ENCODE measurements at places on chromosomes 13 and 19.

DNA sequence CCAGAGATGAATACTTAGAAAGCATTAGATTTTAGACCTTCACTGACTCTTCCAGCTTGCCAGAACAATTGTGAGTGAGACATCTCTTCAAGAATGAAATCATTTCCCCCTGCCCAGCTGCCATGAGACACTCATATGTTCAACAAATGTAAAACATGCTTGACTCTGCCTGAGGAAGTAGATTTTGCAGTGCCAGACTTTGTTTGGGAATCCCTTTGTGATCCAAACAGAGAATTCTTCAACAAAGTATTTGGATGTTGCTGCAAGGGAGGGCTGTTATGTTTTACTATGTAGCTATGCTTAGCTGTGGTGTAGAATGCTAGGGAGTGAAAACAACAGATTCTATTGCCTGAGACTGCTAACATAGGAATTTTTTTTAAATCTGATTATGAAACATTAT, 416.4 kb downstream of the DCT start:
- no peak for DNase-seq

DNA sequence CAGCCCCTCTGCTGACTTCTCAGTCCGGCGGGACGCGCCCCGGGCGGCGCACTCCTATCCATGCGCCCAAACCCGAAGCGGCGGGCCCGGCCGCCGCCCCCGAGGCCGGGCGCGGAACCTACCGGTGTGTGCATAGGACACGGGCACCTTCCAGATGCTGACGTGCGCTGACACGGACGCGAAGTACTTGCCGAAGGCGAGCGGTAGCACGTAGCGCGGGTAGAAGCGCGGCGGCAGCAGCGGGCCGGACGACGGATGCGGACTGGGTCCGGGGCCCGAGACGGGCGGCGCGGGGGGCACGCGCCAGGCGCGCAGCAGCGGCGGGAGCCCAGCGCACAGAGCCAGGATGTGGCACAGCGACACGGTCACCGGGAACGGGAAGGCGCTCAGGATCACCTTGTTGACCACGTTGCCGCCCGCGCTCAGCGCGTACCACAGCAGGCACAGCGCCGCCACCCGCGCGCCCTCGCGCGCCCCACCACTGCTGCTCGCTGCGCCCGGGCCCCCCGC, 338 bp downstream of the SLC35E1 start:
- no peak for DNase-seq

DNA sequence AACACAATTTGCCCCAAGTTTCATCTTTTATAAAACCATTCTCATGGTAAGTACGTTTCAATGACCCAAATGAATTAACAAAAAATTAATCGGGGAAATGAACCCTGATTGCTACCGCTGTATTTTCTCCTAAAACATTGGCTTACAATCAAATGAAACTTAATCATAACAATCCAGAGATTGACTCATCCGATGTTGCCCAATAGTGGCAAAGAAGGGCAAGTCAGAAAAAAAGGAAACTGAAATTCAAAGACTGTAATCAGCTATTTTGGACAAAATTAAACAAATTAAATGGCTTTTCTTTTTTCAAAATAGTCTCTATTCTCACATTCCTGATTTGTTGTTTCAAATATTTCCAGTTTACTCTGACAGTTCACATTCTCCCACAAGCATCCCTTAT, 3.9 kb upstream of the ACOD1 start:
- no peak for DNase-seq

DNA sequence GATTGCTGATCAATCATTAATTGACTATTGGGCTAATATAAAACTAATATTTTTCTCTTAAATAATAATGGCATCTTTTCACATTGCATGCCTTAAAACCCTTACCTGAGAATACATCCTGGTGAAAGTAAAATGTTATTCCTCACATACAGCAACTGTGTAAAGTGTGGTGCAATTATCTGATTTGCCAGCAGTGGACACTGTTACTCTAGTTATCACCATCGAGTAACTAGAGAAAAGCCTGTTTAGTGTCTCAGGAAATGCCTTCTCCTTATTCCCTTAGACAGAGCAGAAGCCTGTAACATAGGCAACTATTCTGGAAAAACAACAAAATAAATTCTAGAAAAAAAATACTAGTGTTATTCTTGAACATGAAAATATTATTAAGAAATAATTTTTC, 459.8 kb downstream of the FGF14 start:
- DNase-seq, result no peak

GRCh38 chr13:30712536-30713532, 22.5 kb upstream of the ALOX5AP start:
- DNase-seq, result no peak

- DNase-seq, result no peak
Observed at GRCh38 chr13:112194579-112194978, 127.6 kb downstream of the SOX1 start.

DNA sequence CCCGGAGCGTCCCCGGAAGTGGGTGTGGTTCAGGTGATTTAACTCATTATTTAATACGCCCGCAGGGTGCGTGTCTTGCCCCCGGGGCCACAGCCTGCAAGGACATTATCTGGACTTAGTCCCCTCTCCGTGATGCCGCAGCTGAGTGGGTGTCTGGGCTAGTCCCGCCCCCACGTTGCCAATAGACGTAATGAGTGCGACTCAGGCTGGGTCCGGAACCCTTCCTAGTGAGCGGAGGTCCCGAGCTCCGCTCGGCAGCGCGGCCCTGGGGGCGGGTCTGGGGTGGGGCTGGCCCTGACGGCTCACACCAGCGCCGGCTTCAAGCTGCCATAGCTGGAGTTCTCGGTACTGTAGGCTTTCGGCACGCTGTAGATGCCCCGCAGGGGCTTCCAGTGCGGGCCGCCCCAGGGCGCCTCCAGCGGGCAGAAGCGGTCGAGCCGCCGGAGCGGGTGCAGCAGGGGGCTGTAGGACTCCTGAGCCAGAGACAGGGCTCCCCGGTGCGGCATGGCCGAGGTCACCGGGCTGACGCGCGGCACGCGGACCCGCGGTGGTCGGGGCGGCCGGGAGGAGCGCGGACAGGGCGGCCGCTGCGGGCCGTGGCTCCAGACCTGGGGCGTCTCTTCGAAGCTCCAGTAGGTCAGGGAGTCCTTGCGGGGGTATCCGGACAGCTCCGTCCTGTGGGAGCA, 918 bp upstream of the LHB start:
- no peak for DNase-seq

DNA sequence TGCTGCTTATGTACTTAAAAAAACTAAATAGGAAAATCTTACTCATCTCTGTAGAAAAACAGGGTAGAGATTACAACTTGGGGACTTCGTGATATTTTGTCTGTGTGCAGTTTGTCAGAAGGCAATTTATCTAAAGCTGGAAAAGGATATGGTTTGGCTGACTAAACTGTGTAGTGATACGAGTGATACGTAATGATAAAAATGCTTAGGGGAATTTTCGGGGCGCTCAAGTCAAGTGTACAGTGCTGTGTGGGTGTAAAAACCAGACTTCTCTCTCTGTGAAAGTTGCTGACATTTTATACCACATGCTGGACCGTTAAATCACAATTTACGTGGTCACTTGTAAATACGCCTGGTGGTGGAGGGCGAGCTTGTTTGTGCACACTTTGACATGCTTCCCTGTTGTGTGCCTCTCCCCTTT, 221.7 kb downstream of the KCNRG start:
- DNase-seq, result no peak

- DNase-seq, result no peak
Observed at GRCh38 chr13:112220925-112221324, 154.0 kb downstream of the SOX1 start.

Measured in retinal pigment epithelial cell (primary cell).